ENCODE measurements at places on chromosomes 7 and 10.

DNA sequence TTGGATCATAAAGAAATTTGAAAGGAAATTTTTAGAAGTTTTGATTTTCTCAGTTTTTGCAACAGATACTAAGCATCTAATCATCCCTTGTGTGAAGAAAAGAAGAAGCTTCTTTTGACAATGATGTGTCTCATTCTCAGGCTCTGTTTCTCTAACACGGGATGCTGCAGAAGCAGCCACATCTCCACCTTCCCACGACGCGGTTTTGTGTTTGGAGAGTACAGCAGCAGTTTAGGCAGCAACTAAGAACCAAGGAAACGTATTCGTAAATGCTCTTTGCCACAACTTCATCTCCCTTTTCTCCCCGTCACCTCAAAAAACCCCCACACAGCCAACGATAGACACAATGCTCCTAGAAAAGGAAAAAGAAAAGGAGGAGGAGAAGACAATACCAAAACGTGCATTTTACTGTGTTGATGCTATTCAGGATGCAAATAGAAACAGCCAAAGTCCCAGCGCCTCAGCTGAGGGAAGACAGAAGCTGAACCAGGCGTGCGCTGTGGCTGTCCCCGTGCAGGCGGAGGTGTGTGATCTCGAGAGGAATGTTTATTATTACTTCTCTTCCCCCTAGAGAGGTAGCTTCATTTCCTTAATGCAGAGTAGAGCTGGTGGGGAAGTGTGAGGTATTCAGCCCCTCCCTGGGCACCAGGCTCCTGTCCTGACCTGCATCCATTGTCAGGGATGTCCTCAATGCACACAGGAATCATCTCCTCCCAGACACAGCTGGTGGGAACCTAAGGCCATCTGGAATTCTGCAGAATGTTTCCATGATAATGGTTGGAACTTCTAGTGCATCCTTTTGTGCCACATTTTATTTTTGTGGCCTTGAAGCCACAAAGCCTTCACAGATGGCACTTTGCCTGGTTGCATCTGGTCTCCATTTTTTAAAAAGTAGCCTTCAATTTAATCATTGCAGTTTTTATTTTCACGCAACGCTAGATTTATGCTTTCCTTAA lies 174.6 kb upstream of the KLF6 start:
- no peak for DNase-seq

DNA sequence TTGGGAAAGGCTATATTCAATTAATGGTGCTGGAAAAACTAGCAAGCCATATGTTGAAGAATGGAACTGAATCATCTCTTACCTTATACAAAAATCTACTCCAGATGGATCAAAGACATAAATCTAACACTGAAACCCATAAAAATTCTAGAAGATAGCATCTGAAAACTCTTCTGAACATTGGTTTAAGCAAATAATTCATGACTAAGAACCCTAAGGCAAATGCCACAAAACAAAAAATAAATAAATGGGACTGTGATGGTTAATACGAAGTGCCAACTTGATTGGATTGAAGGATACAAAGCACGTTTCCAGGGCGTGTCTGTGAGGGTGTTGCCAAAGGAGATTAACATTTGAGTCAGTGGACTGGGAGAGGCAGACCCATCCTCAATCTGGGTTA lies 1130.0 kb downstream of the DNAJB9 start:
- DNase-seq: no peak

DNA sequence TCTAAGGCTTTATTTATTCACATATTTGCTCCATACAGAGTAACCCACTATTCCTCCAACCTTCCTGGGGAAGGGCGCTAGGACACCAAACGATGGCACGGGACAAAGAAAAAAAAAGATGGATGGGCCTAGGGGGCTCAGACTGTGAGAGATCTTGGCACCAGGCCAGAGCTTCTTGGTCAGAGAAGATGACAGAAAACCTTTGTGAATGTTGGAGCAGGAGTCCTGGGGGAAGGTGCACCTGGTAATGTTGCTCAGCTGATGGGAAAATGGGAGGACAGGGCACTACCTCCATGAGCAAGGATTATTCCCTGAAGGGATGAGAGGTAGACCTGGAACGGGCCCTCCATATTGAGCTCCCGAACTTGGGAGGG lies 1.4 kb upstream of the SH3PXD2A start:
- no peak for DNase-seq

DNA sequence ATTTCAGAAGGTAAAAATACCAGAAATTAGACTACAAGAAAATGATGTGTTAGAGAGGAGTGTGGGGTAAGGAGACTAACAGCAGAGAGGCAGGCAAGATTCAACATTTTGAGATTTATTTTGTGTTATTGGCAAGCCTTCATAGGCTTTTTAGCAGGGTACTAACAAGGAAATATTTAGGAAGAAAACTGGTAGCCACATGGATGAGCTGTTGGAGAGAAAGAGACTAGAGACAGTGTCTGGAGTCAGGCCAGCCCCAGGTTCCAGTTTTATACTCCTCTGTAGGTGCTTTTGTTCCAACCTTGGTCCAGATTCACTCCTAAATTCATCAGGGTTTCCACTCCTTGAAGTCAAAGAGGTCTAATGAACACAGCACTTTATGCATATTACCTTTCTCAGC lies 41.1 kb downstream of the GPRIN2 start:
- DNase-seq: no peak

DNA sequence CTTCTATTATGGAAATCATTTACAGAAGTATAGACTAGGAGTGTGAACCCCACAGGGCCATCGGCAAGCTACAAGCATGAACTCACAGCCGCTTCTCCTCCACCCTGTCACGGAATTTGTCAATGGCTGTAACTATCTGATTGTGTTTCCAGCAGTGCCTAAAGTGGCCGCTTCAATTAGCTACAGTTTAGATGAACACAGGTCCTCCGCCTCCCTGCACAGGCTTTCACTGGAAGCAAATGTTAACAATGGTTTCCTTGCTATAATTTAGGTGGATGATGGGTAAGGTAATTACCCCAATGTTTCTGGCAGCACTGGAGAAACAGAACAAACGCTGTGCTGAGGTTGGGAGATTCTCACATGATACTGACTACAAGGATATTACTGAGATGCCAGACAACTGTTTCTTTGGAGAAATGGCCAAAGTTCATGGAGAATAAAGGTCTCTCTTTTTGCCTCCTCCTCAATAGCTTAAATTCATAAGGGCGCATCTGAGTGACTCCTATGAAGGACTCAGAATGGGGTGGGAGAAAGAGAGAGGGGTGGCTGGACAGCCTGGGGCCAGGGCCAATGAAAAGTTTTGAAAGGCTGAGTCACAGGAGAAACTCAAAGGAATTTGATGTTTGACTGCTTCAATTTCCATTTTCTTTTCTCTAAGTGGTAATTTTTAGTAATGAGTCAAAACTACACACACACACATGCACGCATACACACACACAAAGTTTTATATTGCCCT lies 78.9 kb downstream of the SVIL start:
- no peak for DNase-seq

GRCh38 chr7:122161628-122162027 lies 17.6 kb upstream of the AASS start:
- no peak for DNase-seq

DNA sequence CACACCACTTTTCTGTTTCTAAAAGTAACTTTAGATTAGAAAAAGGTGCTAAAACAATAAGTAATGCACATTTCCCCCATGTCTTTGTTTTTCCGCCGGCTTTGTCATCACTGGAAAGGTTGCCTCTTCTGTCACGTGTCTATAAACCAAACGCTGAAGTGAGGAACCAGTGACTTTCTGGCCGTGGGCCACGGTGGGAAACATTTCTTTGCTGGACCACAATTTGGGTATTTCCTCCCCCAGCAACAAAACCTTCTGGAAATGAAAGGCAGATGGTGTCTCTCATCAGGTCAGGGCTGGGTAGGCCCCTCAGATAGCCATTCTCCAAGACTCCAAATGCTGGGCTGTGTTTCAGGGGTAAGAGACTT lies 174.5 kb downstream of the SH3PXD2A start:
- no peak for DNase-seq

GRCh38 chr7:49389871-49390479 lies 383.5 kb upstream of the VWC2 start:
- DNase-seq: no peak

DNA sequence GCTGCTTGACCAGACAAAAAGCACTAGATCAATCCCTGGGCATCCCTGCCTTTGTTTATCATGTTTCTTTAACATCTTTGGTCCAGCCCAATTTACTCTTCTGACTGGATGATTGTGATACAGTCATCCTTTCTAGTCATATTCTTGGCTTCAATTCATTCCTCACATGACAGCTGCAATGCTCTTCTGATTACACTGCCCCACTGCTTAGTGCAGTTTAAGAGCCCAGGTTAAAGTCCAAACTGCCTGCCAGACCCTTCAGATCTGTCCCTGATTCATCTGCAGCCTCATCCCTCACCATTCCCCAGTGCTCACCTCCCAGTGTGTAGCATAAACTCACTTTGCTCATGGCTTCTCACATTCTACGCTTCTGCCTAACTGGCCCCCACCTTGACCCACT lies 383.8 kb downstream of the TNS3 start:
- no peak for DNase-seq

DNA sequence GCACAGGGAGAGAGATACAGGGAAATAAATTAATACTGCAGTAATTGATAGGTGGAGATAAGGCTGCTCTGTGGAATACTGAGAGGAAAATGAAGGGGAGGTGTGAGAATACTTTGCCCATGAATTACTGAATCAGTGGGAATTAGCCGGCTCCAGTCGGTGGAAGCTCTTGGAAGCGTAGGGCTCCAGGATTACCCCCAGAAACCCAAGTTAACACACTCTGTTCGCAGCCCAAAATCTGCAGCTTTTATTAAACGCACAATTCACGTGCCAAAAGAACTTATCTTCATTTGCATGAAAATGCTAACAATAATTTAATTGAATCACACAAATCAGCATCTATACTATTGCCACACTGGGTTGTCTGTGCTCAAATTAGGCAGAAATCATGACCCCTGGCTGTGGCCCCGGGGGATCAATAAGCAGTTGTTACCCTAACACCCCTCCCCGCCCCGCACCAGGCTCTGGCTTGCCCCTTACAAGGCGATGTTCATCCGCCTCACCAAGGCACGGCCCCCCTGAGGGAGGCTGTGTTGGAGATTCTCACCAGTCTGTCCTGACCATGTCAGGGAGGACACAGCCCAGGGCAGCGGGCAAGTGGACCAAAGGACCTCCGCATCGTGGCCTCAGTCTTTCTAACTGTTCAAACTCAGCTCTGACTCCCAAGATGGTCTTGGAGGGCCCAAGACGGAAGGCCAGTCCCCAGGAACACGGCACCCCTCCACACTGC lies 48.4 kb upstream of the MGMT start:
- no peak for DNase-seq

GRCh38 chr10:100637785-100638184 lies 102.0 kb downstream of the HIF1AN start:
- DNase-seq: no peak

- DNase-seq: no peak
Measured at GRCh38 chr7:86645225-86645608, 1.5 kb downstream of the GRM3 start.

DNA sequence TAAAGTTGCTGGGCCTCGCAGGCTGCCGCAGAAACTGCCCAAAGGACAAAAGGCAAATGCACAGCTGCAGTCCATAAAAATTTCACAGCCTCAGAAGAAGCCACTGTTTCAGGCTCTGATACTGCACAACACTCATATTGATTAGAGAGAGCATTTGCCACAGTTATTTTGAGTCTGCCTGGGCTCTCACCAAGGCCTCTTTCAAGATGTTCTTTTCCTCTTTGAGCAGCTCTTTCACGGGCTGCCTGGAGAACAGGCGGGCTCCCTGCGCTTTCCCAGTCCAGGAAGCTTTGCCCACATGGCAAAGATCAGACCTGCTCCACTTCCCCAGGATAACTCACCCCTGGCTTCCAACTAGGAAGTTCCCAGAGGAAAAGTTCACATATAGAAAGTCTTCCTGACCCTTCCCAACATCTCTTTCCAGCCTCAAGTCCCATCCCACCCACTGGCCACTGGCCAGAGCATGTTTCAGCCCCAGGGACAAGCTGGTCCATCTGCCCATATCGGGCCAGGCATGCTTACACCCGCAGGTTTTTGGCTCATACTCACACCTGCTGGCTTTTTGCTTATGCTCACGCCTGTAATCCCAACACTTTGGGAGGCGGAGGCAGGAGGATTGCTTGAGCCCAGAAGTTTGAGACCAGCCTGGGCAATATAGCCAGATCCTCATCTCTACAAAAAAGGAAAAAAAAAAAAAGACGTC lies 3.3 kb downstream of the SLIT1 start:
- DNase-seq: no peak

DNA sequence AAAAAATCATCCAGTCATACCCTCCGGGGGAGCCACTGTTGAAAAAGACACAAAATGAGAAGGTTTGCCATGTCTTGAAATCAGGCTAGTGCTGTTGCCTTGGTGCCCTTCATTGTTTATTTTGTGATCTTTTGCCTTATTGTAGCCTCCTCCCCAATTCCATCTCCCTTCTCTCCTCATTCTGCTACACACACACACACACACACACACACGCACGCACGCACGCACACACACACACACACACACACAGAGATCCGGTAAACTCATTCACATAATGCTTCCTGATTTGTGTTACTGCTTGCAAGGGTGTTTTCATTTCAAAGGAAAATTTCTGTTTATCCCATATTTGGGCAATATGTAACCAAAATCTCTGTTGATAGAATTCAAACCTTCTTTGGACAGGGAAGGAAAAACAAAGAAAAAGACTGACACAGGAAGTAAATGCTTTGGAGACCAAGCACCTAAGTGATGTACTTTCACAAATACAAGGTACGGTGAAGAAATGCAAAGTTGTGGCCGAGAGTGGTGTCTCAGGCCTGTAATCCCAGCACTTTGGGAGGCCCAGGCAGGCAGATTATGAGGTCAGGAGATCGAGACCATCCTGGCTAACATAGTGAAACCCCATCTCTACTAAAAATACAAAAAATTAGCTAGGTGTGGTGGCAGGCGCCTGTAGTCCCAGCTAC lies 141.1 kb upstream of the CDK13 start:
- DNase-seq: no peak

GRCh38 chr10:57786850-57787750 lies 480.6 kb downstream of the IPMK start:
- DNase-seq: no peak

GRCh38 chr7:49523870-49524269 lies 249.6 kb upstream of the VWC2 start:
- no peak for DNase-seq

- no peak for DNase-seq
Measured at GRCh38 chr10:13758756-13759155, 172.0 kb downstream of the PRPF18 start.

- no peak for DNase-seq
Measured at GRCh38 chr7:138167222-138167621, 91.0 kb downstream of the AKR1D1 start.

DNA sequence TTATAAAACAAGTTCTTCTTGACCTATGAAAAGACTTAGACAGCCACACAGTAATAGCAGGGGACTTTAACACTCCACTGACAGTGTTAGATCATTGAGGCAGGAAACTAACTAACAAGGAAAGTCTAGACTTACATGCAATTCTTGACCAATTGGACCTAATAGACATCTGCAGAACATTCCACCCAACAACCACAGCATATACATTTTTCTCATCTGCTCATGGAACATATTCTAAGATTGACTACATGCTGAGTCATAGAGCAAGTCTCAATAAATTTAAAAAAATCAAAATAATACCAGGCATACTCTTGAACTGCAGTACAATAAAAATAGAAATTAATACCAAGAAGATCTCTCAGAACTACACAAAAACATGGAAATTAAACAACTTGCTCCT lies 219.5 kb upstream of the HPS1 start:
- DNase-seq: no peak

- DNase-seq: no peak
Measured at GRCh38 chr10:3982746-3983442, 197.9 kb upstream of the KLF6 start.
